Hepatocyte (in vitro differentiated cells): ENCODE measurements at places on chromosomes 6 and 20. TPM values are rescaled to one million over a fixed set of nuclear protein-coding genes. Genes with fewer than 3 reads are reported as not detected.

ULBP3 gene
- 5.1 and 6.6 TPM in 2 replicates for total RNA-seq

SAYSD1 gene
- 20.8 and 23.4 TPM in 2 replicates for total RNA-seq

GPSM3 gene
- 1.8 and 4.3 TPM in 2 replicates for total RNA-seq

PRPH2 gene
- not detected in 2 replicates for total RNA-seq

LY6G6F gene
- not detected in 2 replicates for total RNA-seq

- H3K27me3 ChIP-seq: no peaks in the 10 kb centered on the region
- H3K4me1 ChIP-seq: no peaks in the 10 kb centered on the region
- no peak overlapping the region for H3K4me3 ChIP-seq
- no peaks in the 10 kb centered on the region for H3K36me3 ChIP-seq
These were observed 21.7 kb downstream of the TGM6 start for GRCh38 chr20:2402271-2402980.

GRCh38 chr6:138805016-138805765, 9.3 kb downstream of the ECT2L start:
- H3K27ac ChIP-seq: no peak overlapping the region
- H3K4me3 ChIP-seq: no peak overlapping the region
- no peaks in the 10 kb centered on the region for H3K36me3 ChIP-seq
- no peaks in the 10 kb centered on the region for H3K4me1 ChIP-seq

- no peak overlapping the region for H3K4me3 ChIP-seq
- no peaks in the 10 kb centered on the region for H3K36me3 ChIP-seq
- H3K27me3 ChIP-seq: no peaks in the 10 kb centered on the region
- no peaks in the 10 kb centered on the region for H3K4me1 ChIP-seq
- DNase-seq: no peak
- H3K27ac ChIP-seq: no peak overlapping the region
These were observed 212.6 kb upstream of the PCSK2 start for GRCh38 chr20:17014217-17014616.

- no peak for DNase-seq
- no peak overlapping the region for H3K4me3 ChIP-seq
- no peaks in the 10 kb centered on the region for H3K36me3 ChIP-seq
- no peaks in the 10 kb centered on the region for H3K27me3 ChIP-seq
These were observed 18.1 kb downstream of the ELMO2 start for GRCh38 chr20:46388201-46388836.

GRCh38 chr6:31907158-31907813, 5.4 kb upstream of the ZBTB12 start:
- H3K4me3 ChIP-seq: no peak overlapping the region
- H3K4me1 ChIP-seq: peaks cover 10% of the 10 kb centered on the region
- H3K27me3 ChIP-seq: no peaks in the 10 kb centered on the region

DNA sequence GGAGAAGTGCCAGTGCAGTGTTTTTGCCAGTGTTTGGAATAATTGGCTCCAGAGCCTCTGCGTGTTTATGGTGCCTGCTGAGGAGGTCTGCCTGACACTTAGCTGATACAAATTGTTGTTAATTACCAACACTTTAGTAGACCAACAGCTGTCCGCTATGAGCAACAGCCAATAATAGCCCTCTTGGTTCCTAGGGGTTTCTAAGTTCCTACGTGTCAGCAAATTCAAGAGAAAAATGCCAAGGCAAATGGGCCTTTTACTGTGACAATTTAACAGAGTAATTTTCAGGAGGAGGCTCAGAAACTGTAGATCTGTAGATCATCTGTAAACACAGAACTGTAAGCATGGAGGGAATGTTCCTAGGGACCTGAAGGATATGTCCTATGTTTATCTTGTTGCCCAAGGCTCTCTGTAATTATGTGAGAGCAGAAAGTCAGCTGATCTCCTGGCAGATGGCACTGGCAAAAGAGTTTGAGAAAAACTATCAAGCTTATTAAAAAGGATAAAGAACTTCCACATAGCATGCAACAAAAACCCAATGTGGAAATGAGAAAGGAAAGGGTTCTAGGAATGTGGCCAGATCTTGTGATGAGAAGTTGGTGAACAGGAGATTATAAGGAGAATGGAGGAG, 157.7 kb downstream of the GJA1 start:
- no peaks in the 10 kb centered on the region for H3K36me3 ChIP-seq
- H3K27ac ChIP-seq: peak overlapping the region; percentile 0
- peaks cover 5% of the 10 kb centered on the region for H3K4me1 ChIP-seq
- no peak for DNase-seq
- no peak overlapping the region for H3K4me3 ChIP-seq
- H3K27me3 ChIP-seq: no peaks in the 10 kb centered on the region

- no peaks in the 10 kb centered on the region for H3K27me3 ChIP-seq
- H3K4me1 ChIP-seq: no peaks in the 10 kb centered on the region
- H3K36me3 ChIP-seq: no peaks in the 10 kb centered on the region
- H3K4me3 ChIP-seq: no peak overlapping the region
- H3K27ac ChIP-seq: no peak overlapping the region
These were observed 39.8 kb downstream of the BACH2 start for GRCh38 chr6:90256698-90257485.

DNA sequence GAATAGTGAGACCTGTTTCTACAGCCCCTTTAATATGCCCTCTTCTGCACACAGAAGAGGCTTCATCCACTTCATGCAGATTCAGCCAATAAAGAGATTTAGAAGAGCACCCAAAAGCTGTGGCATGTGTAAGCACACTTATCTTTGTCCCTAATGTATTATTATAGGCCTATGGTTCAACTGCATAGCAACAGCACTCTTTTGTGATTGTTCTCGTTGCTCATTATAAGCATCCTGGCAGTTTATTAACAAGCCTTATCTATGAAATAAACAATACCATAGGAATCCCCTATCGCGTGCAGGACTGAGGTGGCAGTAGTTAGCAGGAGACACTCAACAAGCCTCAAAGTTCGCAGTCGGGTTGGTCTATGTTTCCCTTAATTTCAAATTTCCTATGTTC, 138.5 kb upstream of the BEND6 start:
- no peaks in the 10 kb centered on the region for H3K27me3 ChIP-seq
- H3K27ac ChIP-seq: peak overlapping the region; percentile 30
- no peak overlapping the region for H3K4me3 ChIP-seq
- H3K36me3 ChIP-seq: no peaks in the 10 kb centered on the region
- DNase-seq: peak; percentile 36

DNA sequence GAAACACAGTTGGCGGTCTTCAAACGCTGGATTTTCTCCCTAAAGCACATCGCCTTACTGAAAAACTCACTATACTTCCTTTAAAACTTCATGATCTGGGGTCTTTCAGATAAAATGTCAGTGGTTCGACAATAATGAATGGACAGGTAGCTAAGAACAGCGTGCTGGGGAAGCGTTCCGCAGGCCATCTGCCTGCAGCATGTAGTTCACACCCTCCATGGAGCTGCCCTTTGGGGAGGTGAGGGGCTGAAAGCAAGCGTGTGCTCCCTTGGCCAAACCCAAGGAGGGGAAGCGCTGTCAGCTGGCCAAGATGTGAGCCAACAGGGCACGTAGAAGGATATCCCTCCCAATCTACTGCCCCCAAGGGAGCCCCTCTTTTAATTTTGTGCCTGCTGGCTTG, 20.8 kb downstream of the MYLK4 start:
- H3K27me3 ChIP-seq: no peaks in the 10 kb centered on the region
- H3K4me3 ChIP-seq: no peak overlapping the region
- H3K27ac ChIP-seq: no peak overlapping the region
- H3K4me1 ChIP-seq: peaks cover 4% of the 10 kb centered on the region
- H3K36me3 ChIP-seq: no peaks in the 10 kb centered on the region
- no peak for DNase-seq

DNA sequence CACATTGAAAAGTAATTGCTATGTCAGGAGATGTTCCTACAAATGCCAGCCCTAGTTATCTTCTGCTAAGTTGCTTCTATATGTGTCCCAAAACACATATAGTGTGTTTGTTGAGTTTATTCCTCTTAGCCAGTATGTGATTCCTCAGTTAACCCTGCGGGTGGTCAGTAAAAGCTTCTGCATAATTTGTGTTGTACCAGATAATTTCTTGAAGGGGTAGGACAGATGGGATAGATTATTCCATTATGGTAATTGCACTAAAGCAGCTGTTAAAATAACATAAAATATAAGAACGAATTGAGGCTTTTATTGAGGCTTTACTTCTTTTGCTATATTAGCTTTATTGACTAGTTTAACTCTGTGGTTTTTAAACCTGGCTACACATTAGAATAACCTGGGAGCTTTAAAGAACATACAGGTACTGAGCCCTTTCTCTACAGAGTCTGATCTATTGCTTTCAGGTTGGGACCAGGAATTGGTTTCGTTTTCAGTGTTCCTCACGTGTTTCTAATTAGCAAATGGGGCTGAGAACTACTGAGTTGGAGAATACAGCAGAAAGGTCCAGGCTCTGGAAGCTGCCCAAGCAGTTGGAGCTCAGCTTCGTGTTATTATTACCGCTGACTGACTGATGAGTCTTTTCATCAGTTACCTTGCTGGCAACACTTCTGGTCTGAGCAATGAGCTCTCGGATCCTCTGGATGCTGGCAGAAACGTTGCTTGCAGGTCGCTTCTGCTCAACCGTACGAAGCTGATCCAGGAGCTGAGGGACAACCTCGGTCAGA, 56.9 kb downstream of the FAM229B start:
- H3K27me3 ChIP-seq: no peaks in the 10 kb centered on the region
- H3K36me3 ChIP-seq: no peaks in the 10 kb centered on the region
- no peak for DNase-seq
- H3K27ac ChIP-seq: no peak overlapping the region
- no peak overlapping the region for H3K4me3 ChIP-seq

DNA sequence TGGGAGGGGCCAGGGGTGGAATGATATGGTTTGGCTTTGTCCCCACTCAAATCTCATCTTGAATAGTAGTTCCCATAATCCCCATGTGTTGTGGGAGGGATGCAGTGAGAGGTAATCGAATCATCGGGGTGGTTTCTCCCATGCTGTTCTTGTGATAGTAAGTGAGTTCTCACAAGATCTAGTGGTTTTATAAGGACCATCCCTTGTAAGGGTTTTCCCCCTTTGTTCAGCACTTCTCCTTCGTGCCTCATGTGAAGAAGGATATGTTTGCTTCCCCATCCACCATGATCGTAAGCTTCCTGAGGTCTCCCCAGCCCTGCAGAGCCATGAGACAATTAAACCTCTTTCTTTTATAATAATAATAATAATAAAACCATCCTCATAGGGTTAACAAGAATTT, 88.8 kb upstream of the PRND start:
- H3K27ac ChIP-seq: no peak overlapping the region
- H3K4me3 ChIP-seq: no peak overlapping the region
- H3K36me3 ChIP-seq: no peaks in the 10 kb centered on the region
- H3K4me1 ChIP-seq: no peaks in the 10 kb centered on the region
- no peaks in the 10 kb centered on the region for H3K27me3 ChIP-seq

GRCh38 chr6:12408752-12409151, 118.6 kb downstream of the EDN1 start:
- no peaks in the 10 kb centered on the region for H3K4me1 ChIP-seq
- no peak overlapping the region for H3K27ac ChIP-seq
- H3K36me3 ChIP-seq: no peaks in the 10 kb centered on the region
- no peak for DNase-seq

DNA sequence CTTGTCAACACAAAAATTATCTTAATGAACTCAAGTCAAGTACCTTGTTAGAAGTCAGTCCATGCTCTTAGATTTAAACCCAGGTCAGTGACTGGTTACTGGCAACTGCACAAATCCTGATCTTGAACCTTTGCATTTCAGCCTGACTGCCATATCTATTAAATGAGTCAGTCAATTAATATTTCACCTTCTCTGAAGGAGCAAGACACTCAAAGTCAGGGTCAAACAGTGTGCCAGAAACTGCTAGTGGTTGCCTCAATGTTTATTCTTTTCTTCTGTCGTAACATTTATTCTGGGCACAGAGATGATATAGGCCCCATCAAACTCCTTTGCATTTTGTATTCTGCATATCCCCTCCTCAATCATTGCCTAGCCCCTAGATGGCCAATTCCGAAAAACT, 193.9 kb upstream of the MOCS1 start:
- no peaks in the 10 kb centered on the region for H3K36me3 ChIP-seq
- H3K4me3 ChIP-seq: no peak overlapping the region
- no peak overlapping the region for H3K27ac ChIP-seq
- no peaks in the 10 kb centered on the region for H3K4me1 ChIP-seq
- DNase-seq: no peak

DNA sequence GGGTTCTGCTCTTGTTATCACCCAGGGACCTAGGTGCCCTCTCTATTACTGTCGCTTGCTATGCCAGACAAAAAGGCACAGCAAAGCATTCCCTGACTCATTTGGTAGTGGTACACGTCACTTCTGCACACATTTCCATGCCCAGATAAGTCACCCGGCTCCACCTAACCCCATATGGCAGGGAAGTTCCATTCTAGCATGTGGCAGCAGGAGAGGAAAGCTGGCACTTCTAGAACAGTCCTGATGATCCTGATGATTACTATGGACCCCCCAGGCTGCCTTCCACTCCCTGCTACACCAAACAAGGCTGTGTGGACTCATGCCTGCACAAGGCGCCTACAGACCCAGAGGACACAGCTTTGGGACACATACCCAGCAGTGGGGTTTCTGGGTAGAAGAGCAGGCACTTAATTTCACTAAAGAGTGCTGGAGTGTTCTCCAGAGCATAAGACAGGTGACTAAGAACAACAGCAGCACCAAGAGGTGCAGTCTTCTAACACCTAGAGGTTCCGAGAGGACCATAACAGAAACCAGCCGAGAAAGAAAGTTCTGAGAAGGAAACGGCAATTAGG, 53.5 kb upstream of the NELFCD start:
- no peak for DNase-seq
- H3K4me3 ChIP-seq: no peak overlapping the region
- H3K4me1 ChIP-seq: no peaks in the 10 kb centered on the region
- no peaks in the 10 kb centered on the region for H3K27me3 ChIP-seq
